Jurkat, Clone E6-1 (cell line): ENCODE measurements at places on chromosomes 3 and 15.

DNA sequence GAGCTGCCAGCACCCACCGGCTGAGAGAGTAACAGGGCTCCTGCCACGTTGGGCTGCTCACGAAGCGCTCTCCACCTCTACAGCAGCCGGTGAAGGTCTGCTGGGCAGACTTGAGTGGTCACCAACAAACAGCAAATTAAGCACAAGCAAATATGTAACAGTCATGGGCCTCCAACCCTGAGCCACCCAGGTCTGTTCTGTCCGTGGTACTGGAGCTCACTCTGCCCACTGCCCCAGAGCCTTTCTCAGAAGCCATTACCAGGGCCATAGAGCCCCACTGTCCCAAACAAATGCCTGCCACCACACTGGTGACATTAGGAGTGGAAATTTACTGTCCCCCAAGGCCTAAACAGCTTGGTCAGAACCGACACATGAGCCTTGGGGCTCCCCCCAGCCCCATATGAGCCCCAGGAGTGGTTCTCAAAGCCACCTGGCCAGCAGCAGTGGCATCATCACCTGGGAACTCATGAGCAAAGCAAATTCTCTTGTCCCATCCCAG is 56.6 kb downstream of the LRIG1 start:
- DNase-seq = no peak

DNA sequence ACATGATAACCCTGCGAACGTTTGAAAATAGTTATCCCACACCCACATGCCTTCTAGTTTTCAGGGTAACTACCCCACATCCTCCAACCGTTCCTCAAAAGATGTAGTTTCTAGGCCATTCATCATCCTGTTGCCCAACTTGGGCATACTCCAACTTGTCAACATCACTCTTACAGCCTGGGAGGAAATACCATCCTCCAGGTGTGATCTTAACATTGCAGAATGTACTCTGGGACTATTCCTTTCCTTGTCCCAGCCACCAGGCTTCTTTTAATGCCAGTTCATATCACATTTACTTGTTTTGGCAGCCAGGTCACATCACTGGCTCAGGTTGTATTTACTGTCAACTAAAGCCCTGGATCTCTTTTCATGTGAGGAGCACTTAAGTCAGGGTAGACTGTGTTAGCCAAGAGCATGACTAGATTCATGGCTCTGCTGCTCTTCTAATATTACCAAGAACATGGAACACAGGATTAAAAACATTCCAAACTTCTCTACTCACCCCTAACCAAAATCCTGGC is 4.0 kb upstream of the DENND6A start:
- DNase-seq = no peak

- no peak for DNase-seq
Measured at GRCh38 chr3:50587806-50588758, 18.8 kb downstream of the HEMK1 start.

DNA sequence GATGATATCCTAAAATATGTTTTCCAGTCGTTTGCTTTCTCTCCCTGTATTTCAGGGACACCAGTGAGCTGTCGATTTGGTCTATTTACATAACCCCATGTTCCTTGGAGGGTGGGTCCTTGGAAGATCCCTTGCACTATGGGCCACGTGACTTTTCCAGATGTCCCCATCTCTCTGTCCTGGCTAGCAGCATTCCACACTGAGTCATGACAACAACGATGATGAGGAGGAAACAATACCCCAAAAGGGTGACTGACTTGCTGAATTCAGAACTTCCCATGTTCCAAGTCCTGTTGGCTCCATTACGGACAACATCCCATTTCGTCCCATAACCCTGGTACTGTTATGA is 134.3 kb downstream of the NSMCE3 start:
- no peak for DNase-seq

GRCh38 chr3:2614578-2614977 is 495.6 kb downstream of the IL5RA start:
- no peak for DNase-seq

DNA sequence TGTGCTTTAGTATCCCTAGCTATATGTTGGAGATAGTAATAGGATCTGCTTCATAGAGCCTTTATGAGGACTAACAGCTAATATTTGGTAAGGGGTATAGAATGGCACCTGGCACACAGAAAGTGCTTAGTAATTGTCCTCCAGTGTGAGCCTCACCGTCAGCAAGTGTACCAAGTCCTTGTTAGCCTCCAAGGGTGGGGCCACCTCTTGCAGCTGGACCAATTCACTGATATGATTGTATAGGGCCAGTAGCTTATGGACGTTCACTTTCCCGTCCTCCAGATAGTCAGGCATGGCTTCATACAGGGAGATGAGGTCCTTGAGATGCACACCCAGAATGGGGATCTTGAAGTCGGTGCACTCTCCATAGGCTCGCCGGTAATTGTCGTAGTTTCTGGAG is 53.6 kb downstream of the FAM98B start:
- DNase-seq = no peak

DNA sequence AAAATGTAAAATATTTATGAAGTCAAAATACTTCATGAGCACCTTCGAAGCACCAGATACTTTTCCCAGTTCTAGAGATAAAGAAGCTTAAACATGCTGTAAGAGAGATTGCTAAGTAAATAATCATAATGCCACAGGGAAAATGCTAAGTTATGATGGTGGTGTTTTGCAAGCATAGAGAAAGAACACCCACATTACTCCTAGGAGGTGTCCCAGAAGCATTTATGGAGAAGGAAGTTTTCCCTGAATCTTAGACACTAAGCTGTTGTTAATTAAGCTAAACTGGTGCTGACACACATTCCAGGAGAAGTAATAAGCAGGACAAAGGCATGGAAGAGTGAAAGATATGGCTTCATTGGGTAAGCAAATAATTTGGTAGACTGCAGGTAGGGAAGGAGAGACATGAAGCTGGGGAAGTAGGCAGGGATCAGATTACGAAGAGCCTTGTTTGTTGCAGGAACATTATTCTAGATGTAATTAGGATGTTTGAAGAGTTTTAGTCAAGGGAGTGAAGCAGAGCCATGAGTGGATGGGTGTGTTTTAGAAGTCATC is 40.4 kb upstream of the CHMP2B start:
- no peak for DNase-seq

DNA sequence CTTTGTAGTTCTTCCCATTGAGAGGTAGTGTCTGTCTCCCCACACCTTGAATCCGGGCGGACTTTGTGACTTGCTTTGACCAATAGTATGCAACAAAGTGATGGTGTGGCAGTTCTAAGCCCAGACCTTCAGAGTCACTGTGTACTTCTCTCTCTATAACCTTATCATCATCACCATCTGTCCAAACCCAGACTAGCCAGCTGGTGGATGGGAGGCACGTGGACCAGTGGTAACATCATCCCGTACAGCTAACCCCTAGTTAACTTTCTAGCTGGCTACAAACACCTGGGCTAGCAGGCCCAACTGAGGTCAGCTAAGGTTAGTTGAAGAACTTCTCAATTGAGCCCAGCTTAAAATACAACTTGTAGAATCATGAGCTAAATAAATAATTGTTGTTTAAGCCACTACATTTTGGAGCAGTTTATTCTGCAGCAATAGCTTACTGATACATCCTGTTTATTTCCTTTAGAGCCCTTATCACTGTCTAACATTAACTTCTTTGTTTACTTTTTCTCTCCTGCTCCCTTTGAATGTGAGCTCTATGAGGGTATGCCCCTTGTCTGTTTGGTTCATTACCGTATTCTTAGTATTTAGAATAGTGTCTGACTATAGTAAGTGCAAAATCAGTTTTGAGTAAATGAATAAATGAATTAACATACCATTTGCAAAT is 11.5 kb upstream of the CCR9 start:
- no peak for DNase-seq

DNA sequence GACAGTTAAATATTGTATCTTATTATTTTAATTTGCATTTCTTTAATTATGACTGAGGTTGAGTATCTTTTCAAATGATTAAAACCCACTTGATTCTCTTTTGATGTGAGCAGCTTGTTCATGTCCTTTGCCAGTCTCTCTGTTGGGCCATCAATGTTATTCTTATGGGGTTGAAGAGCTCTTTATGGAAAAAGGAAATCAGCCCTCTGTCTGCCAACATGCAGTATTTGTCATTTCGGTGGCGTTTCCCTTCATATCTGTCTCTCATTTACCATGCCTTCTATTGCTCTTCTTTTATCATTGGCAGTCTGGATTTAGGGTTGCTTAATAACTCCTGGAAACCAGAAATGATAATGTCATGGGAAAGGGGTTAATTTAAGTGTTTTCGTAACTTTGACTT is 340.7 kb upstream of the DNAJC19 start:
- no peak for DNase-seq

DNA sequence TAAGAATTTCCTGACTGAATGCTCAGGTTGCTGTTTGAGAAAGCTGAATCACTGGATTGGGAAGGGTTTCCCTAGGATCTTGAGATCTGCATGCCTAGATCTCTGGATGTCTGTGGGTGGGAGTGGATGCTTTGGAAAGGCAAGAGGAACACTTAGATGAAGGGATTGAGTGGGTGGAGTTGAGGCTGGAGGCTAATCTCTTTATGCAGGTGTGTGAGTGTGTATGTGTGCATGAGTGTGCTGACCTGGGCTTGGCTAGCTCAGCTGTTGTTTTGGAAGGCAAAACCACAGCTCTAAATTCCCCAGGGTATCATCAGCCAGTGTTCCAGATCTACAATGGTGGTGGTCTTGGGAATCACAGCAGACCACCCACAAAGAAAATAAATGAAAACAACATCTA is 60.5 kb downstream of the CLDN1 start:
- no peak for DNase-seq

DNA sequence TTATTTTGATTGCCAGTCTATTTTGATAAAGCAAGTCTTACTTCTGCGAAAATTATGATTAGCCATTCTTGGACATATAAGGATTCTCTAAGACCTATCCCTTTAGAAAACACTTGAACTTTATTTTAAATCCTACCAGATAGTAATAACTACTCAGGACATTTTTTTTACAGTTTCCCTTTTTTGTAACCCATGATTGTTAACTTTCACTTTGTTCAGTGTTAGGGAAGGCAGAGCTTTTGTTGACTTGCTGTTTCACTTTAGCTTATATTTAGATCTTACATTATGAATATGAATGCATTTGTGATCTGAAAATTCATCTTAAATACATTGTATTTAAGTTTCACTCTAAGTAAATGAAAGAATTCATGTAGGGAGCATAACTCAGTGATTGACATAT is 167.0 kb downstream of the AKAP13 start:
- DNase-seq = no peak

- no peak for DNase-seq
Measured at GRCh38 chr15:39205081-39205480, 375.8 kb upstream of the THBS1 start.

DNA sequence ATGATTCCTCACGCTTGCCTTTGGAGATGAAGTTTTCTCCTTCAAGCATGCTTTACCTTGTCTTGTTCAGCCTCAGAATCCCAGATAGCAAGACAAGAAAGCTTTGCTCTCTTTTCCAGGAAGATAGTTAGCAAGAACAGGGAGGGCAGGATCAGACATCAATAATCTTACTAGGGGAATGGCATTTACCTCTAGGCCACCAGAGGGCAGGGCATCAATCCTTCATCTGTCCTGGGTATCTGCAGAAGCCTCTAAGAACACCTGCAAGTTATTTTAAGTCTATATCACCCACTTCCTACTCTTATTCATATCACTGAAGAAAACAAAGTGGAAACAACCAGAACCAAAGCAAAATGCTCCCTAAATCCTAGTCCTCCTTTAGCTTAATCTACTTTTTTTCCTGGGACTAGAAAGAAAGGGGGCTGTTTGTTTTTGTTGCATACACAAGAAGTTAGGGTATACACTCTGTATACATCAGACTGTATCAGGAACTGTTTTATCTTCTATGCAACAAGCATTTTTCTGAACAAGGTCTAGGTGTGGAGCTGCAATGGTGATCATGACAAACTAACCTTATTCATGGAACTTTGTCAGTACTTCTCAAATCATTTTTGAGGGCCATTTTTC is 862.5 kb downstream of the CADM2 start:
- peak; percentile 28 for DNase-seq

DNA sequence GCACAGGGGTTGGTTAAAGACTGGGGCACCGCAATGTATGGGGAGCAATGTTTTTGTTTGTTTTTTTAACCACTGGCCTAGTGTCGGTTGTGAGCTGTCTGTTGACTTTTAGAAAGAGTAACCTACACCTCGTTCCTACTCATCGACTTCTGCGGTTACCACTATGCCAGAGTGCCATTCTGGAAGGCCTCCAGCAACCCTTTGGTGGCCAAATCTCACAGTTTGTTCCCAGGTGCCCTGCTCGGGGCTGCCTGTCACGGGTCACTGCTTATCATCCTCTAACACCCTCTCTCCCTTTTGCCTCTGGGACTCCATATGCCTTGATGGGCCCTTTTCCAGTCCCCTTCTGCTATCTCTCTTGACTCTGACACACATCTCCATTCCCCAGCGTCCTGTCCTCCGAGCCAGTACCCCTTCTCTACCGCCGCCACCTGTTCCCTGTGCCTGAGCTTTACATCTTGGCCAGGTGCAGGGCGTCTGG is 290.4 kb upstream of the C2CD4B start:
- no peak for DNase-seq

DNA sequence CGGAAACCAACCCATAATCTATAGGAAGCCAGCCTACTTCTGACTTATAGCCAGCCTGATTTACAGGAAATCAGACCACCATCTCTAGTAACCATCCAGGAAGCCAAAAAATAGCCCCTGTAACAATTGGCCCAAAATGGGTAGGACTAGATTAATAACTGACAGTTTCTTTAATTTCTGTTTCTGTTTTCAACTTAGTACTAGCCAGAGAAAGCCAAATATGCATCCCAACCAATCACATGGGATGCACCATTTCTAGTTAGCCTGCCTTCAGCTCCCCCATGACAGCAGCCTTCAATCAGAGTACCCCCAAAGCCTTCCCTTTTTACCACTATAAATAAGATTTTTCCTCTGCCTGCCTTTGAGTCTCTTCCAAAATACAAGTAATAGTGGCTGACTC is 239.1 kb upstream of the GADL1 start:
- no peak for DNase-seq

DNA sequence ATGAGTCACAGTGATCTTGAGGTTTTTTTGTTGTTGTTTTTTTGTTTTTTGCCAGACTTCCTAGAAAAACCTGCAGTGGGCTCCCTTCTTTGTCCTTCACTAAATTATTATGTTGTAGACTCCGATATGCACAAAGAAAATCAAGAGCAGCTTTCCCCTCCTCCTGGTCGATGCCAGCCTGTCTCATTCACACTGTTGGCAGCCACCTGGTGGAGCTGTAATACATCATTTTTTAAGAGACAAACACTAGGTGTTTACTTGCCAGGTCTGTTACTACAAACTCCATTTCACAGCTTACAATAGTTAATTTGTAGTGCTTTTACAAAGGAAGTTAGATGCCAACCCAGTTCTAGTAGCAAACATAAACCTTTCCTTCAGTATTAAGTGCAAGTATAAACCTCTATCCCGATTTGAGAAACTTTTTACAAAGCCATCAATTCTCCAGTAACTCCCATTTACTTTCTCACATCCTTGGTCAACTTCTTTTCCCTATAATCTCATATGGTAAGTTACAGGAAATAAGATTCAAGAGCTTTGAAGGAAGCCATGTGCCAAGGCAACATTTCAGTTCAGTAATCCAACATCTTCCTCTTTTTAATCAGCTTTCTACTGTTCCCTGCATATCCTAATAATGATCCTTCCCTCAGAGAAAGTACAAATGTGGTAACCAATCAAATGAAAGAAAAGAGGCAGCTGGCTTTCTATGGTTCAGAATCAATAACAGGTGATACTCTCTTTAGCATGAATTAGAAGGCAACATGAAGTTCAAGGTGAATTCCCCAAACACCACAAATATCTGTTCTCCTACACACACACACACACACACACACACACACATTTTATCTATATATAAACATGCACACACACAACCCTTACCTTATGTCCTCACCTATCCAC is 14.0 kb downstream of the AAGAB start:
- DNase-seq = no peak

- no peak for DNase-seq
Measured at GRCh38 chr3:139585820-139586219, 46.3 kb upstream of the RBP1 start.
